ENCODE measurements at places on chromosomes 5 and 9.

GRCh38 chr5:14650052-14650451 is 14.5 kb upstream of the OTULIN start:
- DNase-seq: no peak

- DNase-seq: no peak
These were observed 99.4 kb upstream of the SAP30L start for GRCh38 chr5:154346427-154346826.

- DNase-seq: no peak
These were observed 172.6 kb downstream of the RAPGEF6 start for GRCh38 chr5:131462454-131462853.

- no peak for DNase-seq
These were observed 32.9 kb downstream of the STXBP1 start for GRCh38 chr9:127644943-127645342.

DNA sequence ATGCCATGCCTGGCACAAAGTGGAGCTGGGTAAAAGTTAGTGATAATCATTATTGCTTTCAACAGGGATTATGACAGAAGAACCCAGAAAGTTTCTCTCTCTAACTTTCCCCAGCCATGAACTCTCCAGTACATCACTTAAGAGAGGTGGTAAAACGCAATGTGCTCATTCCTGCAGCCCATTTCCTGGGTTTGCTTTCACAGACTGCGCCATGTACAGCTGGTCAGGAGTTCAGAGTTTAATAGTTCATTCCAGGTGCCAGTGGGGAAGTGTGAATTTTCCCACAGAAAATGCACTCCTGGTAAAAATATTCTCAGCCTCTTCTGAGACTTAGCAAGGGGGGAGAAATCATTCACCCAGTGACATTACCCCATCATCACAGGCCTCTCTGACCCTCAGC is 35.5 kb downstream of the ADAM19 start:
- DNase-seq: no peak

- DNase-seq: no peak
These were observed 95.4 kb upstream of the LIFR start for GRCh38 chr5:38651806-38652205.

GRCh38 chr9:8653855-8654254 is 854.3 kb upstream of the DMAC1 start:
- no peak for DNase-seq

DNA sequence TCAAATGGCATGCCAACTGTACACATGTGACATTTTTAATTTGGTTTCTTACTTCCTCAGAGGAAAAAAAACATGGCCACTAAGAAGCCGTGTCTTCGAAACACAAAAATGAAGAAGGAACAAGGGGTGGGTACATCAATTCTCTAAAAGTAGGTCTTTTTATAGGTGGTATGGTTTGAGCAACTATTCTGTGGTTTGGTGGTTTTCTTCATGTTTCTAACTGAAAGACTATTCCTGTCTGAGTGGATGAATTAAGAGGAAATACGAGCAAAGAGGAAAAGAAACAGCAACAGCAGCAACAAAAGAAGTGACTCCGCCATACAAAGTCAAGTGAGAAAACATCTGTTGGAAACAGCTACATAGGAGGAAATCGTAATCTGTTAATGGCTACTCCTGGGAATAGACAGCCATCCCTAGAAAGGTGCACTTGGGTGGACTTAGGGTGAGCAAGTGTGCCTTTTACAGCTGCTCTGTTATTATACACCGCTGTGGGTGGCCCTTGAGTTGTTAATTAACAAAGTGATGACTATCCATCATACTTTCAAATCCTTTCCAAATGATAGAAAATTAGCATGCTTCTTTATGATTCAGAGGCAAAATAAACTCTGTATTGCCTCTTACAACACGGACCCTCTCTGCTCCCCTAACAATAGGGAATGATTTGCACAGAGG is 575.8 kb downstream of the TLE1 start:
- DNase-seq: peak; percentile 17

GRCh38 chr5:176646049-176646706 is 1.1 kb upstream of the TSPAN17 start:
- DNase-seq: no peak

GRCh38 chr5:32572778-32573480 is 12.4 kb upstream of the SUB1 start:
- DNase-seq: no peak

GRCh38 chr9:135080286-135081263 is 6.9 kb upstream of the OLFM1 start:
- DNase-seq: no peak

GRCh38 chr9:70374962-70375618 is 39.4 kb downstream of the KLF9 start:
- no peak for DNase-seq

DNA sequence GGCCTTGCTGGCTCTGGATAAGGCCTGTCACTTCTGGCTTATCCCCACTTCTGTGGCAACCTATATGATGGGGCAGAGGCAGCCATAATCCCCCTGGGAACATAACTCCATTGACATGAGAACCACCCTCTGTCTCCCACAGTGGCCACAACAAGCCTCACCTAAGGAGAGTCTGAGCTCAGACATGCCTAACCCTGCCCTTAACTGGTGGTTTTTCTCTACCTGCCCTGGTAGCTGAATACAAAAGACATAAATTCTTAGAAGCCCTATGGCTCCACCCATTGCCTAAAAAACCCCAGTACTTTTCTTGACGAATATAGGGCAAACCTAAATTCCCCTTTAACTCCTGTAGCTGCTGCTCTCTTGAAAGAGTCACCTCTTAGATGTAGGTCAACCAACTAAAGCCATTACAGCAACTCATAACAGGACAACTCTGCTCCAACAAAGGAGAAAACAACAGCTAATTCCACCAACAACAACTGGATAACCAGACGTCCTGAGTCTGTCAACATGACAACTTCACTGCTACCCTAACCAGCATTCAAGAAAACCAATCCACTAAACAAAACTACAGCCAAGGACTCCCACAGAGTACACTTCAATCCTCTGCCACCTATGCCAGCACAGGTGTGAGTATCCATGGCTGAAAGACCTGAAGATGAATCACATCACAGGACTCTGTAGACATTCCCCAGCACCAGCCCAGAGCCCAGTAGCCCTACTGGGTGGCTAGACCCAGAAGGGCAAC is 427.7 kb downstream of the PRELID2 start:
- no peak for DNase-seq

DNA sequence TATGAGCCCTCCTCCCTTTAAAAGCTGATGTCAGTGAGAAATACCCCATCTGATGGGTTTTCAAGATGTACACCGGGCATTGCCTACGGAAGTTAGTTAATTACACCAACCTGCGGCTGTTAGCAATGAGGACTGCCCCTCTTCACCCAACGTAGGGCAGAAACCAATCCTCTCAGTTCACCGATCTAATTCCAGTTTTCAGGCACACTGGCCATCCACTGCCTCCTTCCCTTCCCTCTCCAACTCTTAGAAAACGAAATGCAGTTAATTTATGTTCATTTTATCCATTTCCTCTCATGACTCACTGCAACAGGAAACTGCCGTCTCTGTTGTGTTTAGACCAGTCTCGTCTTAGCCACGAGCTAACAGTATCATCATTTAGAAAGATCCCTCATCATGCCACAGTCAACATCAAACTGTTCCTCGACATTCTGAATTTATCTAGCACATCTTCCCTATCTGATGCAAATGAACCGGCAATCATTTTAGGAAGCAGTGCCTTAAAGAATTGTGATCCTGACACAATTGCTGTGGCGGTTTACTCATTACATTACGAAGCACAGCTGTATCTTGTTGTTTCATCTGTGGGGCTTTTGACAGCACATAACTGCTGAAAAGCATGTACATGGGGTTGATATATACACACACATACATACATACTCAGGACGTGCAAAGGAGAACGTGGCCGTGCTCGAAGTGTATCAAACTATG is 168.6 kb downstream of the EFNA5 start:
- no peak for DNase-seq

DNA sequence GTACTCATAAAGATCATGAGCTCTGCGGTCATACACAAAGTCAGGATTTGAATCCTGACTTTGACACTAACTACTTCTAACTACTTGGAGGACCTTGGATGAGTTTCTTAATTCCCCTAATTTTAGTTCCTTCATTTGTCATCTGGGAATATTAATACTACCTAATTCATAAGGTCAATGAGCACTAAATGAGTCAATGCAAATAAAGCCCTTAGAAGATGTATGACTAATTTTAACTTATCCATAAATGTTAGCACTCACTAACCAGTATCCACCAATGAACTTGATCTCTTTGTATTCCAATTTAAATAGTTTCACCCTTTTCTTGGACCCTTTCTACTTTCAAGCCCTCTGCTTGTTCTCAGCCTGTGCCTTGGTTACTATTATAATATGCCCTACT is 1106.4 kb downstream of the CDH18 start:
- no peak for DNase-seq

- DNase-seq: no peak
These were observed 130.8 kb downstream of the MACIR start for GRCh38 chr5:103389357-103389756.

GRCh38 chr5:11346336-11346735 is 557.9 kb downstream of the CTNND2 start:
- no peak for DNase-seq

DNA sequence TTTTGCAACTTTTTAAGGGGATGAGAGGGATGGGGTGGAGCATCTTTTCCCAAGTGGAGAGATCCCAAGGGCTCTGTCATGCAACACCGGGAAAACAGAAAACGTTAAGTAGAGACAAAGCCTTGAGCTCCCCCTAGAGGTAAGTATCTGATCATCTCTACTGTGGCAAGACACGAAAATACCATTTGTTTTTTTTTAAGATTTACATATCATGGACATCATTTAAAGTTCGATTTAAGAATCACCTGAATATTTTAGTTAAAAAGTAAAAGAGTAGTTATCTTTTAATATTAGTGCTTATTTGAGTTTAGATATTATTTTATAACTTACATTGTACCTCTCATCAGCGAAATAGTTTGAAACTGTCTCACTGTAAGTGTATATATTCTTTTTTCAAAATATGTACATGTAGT is 200.4 kb downstream of the LRRC70 start:
- peak; percentile 55 for DNase-seq

GRCh38 chr9:83557317-83557716 is 19.1 kb upstream of the FRMD3 start:
- no peak for DNase-seq

DNA sequence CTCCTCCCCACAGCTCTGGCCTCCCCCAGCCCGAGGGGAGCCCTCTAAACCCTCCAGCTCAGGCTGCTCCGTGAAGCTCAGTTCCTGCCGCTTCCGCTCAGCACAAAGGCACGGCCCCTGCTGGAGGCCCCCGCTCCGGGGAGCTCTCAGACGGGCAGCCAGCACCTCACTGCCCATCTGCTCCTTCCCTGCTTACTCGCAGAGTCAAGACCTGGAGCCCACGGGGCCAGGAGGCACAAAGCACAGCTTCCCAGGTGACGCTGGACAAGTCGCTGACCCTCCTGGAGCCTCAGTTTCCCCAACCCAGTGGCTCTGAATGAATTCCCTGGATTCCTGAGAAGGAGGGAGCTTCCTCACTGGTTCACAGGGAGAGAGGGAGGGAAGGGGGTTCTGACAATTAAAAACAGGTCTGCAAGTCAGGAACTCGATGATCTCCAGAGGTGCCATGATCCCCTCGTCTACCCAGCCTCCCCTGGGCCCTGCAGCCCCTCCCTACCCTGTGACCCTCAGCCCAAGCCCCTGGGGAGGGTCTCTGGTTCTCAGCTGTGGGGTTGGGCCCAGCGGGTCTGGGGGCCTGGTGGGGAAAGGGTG is 36.2 kb downstream of the VAV2 start:
- DNase-seq: no peak

DNA sequence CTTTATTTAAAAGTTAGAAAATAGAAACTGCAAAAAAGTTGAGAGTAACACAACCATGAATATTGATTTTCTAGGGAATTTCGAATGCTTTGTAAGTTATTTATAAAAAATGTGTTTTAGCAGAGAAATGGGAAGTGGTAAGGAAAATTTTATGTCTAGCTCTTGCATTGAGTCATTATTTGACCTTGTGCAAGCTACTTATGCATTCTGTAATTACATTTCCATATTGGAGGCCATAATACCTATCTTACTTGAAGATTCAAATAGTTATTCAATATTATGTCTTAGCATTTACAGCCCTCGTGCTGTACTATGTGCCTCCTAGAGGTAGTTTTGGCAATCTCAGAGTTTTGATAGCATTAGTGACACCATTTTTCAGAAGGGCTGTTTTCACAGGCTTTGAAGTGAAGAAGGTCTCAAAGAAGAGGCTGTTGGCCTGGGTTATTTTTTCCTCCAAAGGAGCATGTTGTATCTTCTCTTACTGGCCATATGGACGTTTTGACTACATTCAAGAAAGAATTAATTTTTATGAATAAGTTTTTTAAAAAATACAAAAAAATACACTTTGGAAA is 7.4 kb upstream of the DAP start:
- no peak for DNase-seq

DNA sequence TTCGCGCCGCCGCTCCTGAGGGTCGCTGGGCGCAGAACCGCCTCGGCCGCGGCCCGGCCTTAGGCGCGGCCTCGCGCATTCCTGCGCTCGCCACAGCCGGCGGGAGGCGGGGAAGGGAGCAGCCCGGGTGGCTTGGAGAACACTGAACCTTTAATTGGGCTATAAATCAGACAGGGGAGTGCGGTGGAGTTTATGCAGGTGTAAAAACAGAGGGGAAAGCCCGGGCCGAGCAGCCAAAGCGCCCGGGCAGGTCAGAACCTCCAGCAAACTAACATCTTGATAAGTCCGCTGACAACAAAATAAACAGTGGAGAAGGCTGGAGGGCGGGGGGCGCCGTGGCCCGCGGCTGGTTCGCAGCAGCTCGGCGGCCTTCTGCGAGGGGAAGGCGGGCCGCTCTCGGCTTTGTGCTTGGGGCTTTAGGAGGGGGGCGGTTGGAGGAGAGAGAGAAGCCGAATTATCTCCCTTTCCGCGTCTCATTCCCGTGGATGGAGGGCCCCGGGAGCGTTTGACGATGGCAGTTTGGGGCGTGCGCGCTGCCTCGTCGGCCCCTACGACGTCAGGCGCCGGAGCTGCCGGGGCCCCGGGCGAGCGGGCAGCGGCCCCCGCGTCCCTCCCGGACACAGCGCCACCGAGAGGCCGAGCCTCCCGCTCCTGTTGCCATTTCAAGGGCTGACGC is 11.3 kb downstream of the FOXD1 start:
- DNase-seq: no peak

DNA sequence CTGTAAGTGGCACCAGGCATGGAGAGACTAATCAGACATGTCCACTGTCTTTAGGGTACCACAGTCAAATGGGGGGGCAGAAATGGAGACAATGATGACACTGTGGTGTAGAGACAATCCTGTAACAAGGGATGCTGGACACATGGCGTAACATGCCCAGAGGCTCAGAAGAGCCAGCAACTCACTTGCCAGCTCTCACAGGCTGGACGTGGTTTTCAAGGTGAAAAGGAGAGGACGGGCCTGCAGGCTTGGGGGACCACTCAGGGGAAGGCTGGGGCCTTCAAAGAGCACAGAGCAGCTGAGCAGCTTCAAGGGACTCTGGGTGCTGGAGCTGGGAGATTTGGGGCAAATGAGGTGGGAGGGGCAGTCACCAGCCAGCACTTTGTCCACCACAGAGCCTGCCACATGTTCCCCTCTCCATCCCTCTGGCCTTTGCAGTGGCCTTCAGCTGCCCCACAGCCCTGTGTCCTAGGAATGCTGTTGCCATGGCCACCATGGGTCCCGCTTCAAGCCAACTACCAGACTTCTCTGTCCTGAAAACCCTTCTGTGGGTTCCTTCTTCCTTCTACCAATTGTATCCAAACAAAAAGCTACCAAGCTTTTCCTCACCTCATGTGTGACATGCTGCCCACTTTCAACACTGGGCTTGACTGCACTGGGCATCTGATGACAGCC is 140.4 kb downstream of the GABBR2 start:
- DNase-seq: no peak

Data from putamen (tissue), 1 donor.